Suppressor macrophage treated with lipopolysaccharide for 1 hour (primary cell): ENCODE measurements at places on chromosomes 7 and 10.

DNA sequence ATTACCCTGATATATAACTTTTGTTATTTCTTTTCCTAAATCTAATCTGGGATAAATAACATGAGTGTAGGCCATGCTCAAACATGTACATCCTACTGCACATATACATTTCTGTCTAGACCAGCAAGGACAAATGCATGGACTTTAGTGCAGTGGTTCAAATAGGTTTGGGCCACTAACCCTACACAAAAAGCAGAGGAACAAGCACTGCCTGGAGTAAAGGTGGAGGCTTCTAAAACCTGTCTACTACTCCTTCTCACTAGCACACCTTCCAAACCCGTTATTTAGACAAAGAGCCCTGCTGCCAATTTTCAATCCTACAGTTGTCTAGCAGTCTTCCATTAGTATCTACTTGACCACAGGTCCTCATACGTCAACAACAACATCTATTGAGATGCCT is 34.8 kb downstream of the SGCE start:
- no peak for DNase-seq

DNA sequence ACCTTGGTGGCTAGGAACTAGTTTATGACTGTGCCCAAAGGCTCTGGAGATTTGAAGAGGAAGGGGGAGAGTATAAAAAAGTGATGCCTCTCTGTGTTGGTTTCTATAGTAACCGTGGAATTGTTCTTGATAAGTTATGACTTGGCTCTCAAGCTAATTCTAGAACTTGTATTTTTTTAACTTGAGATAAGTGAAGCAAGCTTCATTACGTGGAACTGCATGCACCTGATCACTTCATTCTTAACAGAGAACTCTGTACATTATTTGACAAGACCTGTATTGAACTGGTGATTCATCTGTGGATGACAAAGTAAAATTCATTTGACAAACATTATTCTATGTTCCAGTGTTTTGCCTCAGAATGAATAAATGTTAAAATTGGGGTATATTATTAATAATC is 1452.2 kb downstream of the REEP3 start:
- DNase-seq: no peak

GRCh38 chr10:34731885-34732701 is 83.0 kb downstream of the PARD3 start:
- DNase-seq: no peak

DNA sequence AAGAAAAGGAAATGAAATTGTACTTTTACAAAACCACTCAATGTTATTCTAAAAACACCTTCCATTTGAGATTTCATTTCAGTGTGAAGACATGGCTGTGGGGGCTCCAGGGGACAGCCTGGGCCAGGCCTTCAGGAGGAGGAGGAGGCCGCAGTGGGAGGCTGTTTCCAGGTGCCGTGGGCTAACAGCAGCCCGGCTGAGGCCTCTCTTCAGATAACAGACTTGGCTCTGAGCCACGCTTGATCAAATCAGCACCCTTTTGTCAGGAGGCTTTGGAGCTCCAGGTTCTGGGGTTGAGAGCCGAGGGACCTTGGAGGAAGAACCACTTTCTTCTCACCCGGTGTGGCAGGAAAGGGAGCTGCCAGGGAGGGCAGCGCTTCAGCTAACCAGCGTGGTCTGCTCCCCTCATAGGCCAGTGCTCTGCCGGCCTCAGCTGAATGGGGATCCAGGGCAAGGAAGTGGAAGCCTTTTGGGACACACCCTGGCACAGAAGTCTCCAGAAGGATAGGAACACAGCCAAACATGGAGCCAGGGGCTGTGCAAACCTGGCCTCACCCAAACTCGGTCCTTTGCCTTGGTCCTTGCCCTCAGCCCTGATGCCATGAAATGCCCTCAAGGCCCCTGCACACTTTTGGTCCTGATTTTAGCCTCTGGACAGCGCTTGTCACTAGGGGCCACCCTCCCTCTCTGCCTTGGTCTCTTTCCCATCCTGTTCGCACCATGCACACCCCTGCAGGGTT is 23.5 kb upstream of the CHST15 start:
- DNase-seq: no peak

DNA sequence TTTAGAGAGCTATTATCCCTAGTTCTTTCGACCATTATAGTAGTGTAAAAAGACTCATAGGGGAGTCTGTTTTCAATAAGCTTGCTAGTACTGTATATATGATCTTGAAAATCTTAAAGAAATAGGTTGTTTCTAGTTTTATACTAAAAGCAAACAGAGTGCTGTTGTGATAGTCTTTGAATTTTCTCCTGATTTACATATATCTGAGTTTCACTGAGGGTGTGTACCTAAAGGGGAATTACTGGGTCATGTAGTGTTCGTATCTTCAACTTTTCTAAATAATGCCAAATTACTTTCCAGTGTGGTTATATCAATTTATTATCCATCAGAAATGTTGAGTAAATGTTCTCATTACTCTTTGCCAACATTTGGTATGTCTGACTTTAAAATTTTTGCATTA is 70.8 kb upstream of the BAMBI start:
- DNase-seq: no peak
